ENCODE measurements at places on chromosomes 6 and 20.

DNA sequence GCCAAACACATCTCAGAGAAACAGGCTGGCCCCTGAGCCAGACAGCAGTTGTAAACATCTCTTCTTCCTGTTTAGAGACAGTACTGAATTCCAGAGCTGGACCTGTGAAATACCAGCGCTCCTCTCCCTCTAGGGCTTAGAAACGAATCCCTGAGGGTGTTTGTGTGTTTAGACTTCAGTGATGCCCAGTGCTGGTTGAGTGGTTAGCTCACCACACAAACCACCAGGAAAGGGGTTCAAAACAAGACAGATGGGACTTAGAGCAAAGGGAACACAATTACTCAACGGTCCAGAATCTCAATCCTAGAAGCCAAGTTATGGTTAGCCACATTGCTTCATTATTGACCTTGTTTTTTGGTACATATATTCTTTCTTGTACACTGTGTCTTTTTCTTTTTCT lies 108.7 kb upstream of the TMEM170B start:
- no peak for DNase-seq

DNA sequence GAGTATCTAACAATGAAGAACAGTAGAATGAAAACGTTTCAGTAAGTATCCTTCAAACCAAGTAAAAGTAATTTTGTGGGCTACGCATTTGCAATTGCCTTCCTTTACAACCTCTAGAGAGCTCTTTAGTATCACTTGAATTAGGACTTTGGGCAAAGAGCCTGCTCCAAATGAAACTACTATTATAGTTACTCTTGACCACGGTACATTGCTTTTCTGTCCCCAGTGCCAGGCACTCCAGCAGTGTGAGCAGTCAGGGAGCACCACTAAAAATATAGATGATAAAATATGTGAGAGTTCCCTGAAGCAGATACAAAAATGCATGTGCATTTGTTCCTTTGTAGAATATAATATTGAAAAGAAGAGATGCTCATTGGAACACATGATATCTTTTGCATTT lies 450.1 kb upstream of the MANEA start:
- no peak for DNase-seq

DNA sequence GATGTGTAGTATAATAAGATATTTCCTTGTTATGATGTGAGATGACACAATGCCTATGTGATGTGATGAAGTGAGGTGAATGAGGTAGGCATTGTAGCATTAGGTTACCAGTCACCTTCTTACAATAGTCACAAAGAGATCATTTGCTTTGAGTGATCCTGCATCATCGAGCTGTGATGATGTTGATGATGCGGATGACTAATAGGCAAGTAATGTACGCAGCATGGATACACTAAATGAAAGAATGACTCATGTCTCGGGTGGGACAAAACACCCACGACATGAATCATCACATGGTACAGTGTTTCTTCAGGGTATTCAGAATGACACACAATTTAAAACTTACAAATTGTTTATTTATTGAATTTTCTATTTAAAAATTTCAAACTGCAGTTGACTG lies 806.3 kb upstream of the GJE1 start:
- DNase-seq: no peak

- DNase-seq: no peak
These were observed 65.2 kb upstream of the ANKEF1 start for GRCh38 chr20:9969626-9970025.

- no peak for DNase-seq
These were observed 9.8 kb upstream of the ID1 start for GRCh38 chr20:31595380-31595653.

- no peak for DNase-seq
These were observed 11.4 kb downstream of the CRISP3 start for GRCh38 chr6:49732781-49733180.

DNA sequence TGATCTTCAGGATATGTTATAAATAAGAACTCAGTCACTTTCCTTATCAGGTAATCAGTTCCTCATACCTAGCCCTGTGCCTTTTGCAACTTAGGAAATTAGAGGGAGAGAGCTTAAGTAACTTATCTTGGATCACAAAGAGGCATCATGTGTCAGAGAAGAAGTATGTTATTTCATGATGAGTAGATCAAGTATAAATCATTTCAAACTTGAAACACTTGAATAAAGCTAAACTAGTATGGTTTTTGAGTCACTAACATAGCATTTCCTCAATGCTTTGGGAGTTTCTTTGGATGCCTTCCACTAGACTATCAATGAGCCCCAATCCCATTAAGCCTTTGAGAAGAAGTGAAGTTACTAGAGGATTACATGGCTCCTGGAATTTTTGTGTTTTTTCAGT lies 102.6 kb upstream of the TNFAIP3 start:
- DNase-seq: no peak

DNA sequence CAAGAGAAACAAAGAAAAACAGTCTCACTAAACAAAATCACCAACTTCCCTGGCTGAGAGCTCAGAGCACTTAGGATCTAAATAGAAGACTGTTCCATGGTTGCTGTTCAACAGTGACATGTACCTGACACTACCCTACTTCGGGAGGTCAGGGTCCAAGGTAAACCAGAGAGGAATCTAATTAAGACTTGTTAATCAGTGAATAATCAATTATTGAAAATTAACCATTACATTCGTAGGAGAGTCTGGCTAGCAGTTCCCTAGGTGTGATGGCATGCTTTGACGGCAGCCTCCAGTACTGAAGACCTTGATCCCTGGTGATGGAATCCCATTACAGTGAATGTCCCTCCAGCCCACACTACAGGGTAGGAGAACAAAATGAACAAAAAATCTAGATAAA lies 154.0 kb upstream of the AFDN start:
- DNase-seq: no peak

DNA sequence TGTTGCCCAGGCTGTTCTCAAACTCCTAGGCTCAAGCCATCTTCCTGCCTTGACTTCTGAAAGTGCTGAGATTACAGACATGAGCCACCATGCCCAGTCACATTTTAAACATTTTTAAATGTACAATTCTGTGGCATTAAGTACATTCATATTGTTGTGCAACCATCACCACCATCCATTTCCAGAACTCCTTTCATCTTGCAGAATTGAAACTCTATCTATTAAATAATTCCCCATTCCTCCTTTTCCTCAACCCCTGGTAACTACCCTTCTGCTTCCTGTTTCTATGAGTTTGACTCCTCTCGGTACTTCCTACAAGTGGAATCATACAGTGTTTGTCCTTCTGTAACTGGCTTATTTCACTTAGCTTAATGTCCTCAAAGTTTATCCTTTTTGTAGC lies 103.8 kb upstream of the NAA20 start:
- DNase-seq: no peak

DNA sequence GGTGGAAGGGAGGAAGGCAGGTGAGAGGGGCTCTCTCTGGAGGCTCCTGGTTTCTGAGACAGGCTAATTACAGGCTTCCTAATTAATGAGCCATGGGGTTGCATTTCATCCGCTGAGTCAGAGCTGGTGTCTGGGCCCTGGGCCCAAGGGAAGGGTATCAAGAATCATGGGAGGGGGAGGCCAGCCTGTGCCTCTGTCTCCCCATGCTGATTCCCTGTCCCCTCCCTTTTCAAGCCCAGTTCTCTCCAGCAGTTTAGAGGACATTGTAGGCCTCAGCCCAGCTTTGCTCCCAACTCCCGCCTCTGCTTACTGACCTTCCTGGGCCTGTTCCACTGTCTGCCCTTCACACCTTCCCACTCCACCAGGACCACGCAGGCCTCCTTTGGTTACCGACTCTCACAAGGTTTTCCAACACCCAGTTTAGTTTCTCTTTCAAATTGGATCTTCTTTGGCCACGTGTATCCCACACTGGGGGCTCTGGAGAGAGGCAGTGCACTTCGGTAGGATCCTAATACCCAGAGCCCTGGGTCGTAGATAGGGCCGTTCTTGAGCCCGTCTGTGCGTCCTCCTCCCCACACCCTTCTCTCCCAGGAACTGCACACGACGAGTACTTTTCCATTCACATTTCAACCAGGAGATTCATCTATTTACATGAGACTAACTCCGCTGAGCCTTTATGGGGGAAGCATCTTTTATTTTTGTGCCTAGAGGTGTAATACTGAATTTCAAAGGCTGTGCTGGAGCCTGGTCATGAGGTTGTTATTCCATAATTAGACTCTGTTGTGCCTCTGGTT lies 18.2 kb upstream of the AVP start:
- no peak for DNase-seq

- no peak for DNase-seq
These were observed 47.0 kb upstream of the SPTLC3 start for GRCh38 chr20:12961725-12962124.

DNA sequence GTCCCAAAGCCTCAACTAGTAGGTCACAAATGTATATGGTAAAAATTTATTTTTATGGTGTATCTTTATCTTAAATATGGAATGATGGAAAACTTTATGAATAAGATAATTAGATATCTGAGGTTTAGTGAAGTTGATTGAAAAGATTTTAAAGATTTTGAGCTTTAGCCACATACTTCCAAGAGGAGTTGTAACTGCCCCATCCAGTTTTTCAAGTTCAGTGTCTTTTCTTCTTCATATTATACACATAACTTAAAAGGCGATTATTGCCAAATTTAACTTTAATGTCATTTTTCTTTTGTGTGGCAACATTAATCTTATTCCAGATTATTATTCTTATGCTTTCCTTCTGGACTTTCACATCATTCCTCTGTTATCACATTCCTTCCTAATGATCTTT lies 266.4 kb downstream of the TINAG start:
- no peak for DNase-seq
